A549 treated with CORT108297 at 1 μM for 4 hours (cell line): ENCODE measurements at places on chromosomes 16 and 17. TPM values are rescaled to one million over a fixed set of nuclear protein-coding genes. Genes with fewer than 3 reads are reported as not detected.

BAHCC1 gene
- total RNA-seq, result 8.4 to 15.2 TPM (median 13.6 TPM) in 5 replicates

FOXN1 gene
- 0.02 to 0.06 TPM (median 0.04 TPM) in 4 of 5 replicates, not detected in the other for total RNA-seq

GPRC5B gene
- total RNA-seq, result 26.3 to 33.2 TPM (median 28.3 TPM) in 5 replicates

G6PC1 gene
- not detected in 5 replicates for total RNA-seq

FBXW10B gene
- 2.7 to 4.2 TPM (median 4.1 TPM) in 5 replicates for total RNA-seq

ODAD4 gene
- 1.2 to 1.7 TPM (median 1.4 TPM) in 5 replicates for total RNA-seq

HBA2 gene
- 0.24 to 0.60 TPM (median 0.47 TPM) in 4 of 5 replicates, not detected in the other for total RNA-seq

DNAH9 gene
- total RNA-seq, result 0.02 TPM in 1 of 5 replicates, not detected in the others

HS3ST4 gene
- not detected in 5 replicates for total RNA-seq

P2RX5 gene
- total RNA-seq, result 18.7 to 25.5 TPM (median 24.7 TPM) in 5 replicates

PIMREG gene
- 35.0 to 53.2 TPM (median 46.2 TPM) in 5 replicates for total RNA-seq

CNGB1 gene
- 0.07 to 0.45 TPM (median 0.16 TPM) in 5 replicates for total RNA-seq

ZFP3 gene
- 0.80 to 1.1 TPM (median 0.93 TPM) in 5 replicates for total RNA-seq

C17orf50 gene
- total RNA-seq, result 0.24 to 0.49 TPM (median 0.27 TPM) in 5 replicates

ZFHX3 gene
- 5.1 to 7.7 TPM (median 6.3 TPM) in 5 replicates for total RNA-seq

DDX19B gene
- total RNA-seq, result 28.0 to 33.6 TPM (median 29.5 TPM) in 5 replicates

EFCAB5 gene
- total RNA-seq, result 0.16 to 0.59 TPM (median 0.46 TPM) in 5 replicates

STAT5B gene
- 23.3 to 30.2 TPM (median 28.6 TPM) in 5 replicates for total RNA-seq

KCNJ2 gene
- total RNA-seq, result 0.06 to 0.09 TPM (median 0.07 TPM) in 5 replicates

SKAP1 gene
- 0.18 to 0.42 TPM (median 0.37 TPM) in 3 of 5 replicates, not detected in the others for total RNA-seq

CNEP1R1 gene
- total RNA-seq, result 17.7 to 20.1 TPM (median 18.5 TPM) in 5 replicates

CHTF8 gene
- total RNA-seq, result 122 to 131 TPM (median 129 TPM) in 5 replicates

LCAT gene
- total RNA-seq, result 6.5 to 12.5 TPM (median 11.5 TPM) in 5 replicates

MYH1 gene
- not detected in 5 replicates for total RNA-seq

NHLRC4 gene
- total RNA-seq, result 0.18 to 0.31 TPM (median 0.23 TPM) in 5 replicates

SNAI3 gene
- total RNA-seq, result 0.14 to 0.28 TPM (median 0.16 TPM) in 5 replicates

NAGS gene
- 0.84 to 1.2 TPM (median 1.1 TPM) in 5 replicates for total RNA-seq
